ENCODE measurements at places on chromosomes 12 and 14. TPM values are rescaled to one million over a fixed set of nuclear protein-coding genes. Genes with fewer than 3 reads are reported as not detected.

GRCh38 chr12:87671757-87672156, 357.4 kb downstream of the C12orf50 start:
- no peak for DNase-seq

DNA sequence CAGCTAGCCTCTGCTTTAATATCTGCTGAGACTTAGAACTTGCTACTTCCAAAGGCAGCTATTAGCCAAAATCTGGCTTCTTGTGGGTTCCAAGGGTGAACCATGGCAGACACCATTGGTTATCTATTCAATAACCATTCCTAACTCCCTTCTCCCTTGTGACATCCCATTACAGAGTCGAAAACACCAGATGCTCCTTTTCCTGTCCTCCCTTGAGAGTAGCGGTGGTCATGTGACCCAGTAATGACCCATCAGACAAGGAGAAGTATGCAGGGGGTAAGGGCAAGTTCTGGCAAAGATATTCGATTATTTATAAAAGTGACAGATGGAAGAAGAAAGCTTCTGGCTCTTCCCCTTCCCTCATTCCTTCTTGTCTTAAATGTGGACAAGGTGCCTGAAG, 20.1 kb downstream of the TGFB3 start:
- no peak for DNase-seq

SLC39A5 gene
- not detected for total RNA-seq

DNA sequence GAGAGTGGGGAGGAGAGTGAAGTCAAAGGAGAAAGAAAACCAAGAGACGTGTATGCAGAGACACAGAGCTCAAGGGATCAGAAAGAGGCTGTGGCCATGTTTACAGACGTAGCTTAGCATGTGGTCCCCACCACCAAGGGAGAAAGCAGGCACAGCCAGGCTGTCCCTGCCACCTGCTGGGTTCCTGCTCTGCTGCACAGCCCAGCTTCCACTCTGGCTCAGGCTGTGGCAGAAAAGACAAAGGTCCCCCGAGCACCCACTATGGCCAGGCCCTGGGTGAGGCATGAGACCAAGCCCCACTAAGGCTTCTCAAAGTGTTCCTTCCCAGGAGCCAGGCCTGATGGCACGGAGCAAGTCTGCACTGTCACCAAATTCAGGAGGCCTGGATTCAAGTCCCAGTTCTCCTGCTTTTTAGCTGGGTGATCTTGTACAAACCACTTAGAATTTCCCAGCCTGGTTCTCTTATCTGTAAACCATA, 25.9 kb upstream of the COL2A1 start:
- no peak for DNase-seq

DNA sequence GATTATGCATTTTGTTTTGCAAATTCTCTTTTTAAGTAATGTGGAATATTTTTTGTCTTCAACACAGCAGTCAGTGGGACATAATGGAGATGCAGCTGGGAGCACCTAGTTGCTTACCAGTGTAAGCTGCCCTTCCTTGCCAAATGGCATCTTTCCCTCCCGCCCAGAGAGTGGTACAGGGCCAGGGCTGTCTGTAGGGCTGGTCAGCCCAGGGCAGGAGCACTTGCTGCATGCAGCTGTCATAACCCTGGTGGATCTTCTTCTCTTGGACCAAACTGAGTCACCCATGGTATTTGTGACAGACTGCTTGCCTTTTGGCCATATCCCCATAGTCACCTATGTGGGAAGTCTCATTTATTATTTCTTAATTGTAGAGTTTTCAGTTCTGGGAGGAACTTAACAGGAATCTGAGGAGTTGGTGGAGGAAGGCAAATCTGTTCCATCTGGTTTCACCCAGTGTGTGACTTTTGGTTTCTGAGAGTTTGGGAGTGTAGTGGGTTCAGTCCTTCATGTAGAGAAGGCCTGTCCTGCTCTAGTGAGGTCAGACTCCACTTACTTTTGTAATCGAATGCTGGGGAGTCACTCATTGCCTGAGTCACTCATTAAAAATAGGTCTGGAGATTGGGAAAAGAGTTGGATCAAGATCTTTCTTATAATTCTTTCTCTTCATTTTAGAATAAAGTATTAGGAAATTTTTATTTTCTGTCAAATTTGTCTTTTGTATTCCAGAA, 62.0 kb upstream of the ASPG start:
- DNase-seq = no peak

- DNase-seq = no peak
Observed at GRCh38 chr12:42792265-42792664, 202.7 kb upstream of the PRICKLE1 start.

TSPAN8 gene
- total RNA-seq = 0.43 TPM

DNA sequence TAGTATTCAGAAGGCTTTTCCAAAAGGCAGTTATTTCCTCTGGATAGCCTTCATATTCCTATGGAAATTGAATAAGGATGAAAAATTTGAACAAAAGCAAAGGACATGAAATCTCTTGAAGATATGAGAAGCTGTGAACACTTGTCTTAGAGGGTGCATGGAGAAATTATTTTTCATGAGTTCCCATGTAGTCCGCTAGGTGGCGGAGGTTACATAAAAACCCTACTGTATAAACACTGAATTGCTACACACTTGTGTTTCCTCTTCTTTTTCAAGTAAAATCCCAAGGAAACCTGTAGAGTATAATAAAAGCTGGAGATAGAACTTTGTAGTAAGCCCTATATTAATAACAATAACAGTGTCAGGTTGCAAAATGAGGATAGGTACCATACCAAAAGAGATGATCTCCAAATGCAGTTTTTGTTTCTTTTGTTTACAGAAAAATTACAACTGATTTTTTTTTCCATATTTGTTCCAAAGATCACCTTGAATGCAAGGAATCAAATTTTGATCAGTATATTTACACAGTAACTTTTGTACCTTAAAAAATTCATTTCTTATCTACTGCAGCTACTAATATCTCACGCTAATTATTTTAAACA, 37.8 kb upstream of the OR4E1 start:
- peak; percentile 49 for DNase-seq

GRCh38 chr12:22266101-22266500, 68.4 kb downstream of the ST8SIA1 start:
- no peak for DNase-seq

DNA sequence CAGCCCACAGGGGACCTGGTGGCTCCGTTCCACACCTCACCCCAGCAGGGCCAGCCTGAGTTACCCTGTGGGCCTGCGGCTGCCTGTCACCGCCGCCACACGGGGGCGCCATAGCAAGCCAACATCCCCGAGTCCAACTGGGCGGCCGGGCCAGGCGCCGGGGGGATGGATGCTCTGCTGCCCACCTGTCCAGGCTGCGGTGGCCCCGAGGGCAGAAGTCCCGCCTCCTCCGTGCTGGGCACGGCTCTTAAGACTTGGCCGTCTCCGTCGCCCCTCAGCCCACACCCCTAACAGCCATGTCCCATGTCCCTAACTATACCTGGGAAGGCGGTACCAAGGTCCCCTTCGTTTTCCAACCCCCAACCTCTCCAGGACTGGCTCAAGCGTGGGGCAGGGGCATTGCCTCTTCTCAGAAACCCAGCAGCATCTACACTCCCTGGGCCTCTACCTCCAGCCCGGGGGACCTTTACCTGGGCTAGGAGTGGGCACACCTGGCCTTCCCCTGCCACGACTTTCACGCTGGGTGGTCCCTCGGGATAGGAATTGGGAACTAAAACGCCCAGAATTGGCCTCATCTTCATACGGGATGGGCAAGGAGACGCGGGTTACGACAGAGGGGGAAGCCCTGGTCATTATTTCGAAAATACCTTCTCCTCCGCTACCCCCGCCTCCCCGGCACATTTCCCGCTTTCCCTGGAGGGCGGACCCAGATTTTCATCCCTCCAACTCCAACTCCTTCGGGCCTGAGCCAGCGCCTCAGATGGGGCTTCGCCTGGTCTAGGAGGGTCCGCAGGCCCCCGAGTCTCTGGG, 1.1 kb upstream of the CYP46A1 start:
- peak; percentile 62 for DNase-seq

PACS2 gene
- 35.0 TPM for total RNA-seq

DNA sequence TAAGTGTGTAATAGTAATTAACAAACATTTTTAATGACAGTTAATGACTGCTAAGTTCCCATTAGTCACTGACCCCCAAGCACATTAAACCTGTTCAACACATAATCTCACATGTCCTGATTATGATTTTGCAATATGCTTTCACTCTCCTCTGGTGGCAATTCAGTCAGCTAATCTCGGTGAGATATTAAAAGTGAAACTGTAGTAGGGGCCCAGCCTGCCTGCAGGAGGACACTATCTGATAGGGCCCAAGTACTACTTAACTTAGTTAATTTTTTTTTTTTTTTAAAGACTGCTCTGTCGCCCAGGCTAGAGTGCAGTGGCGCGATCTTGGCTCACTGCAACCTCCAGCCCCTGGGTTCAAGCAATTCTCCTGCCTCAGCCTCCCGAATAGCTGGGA, 48.8 kb downstream of the CIT start:
- no peak for DNase-seq

MLXIP gene
- total RNA-seq = 16.4 TPM

GRCh38 chr14:85934886-85935254, 404.9 kb downstream of the FLRT2 start:
- peak; percentile 3 for DNase-seq

DNA sequence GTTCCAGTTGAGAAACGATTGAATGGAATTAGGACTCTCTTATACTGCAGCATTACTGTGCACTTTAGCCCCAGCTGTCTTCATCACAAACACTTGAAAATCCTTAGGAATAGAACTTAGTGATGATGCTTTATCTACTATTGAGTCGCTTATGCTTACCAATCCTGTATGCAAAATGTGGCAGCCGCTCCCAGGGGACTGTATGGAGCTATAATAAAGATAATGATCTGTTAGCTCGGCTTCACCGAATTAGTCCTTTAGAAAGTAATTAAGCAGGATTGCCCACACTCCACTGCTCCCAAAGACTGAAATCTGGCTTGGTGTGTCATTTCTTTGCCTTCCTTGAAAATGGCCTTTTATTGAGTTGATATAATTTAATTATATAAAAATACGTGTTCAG, 10.6 kb downstream of the EML1 start:
- no peak for DNase-seq

DNA sequence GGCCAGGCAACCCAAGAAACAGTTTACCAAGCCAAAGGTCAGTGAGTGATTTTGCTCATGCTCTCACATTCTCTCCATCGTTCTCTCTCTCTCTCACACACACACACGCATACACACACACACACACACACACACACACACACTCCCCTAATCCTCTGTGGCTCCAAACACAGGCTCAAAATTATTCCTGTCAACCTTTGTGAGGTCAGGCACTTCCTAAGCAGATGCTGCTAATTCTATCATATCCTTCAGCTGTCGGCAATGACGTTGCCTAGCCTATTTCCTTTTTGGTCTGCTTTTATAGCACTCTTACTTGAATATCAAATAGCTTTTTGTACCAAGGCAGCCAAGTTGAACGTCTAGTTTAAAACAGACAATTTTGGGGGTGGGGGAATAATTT, 98.9 kb upstream of the EGLN3 start:
- DNase-seq = no peak

DNA sequence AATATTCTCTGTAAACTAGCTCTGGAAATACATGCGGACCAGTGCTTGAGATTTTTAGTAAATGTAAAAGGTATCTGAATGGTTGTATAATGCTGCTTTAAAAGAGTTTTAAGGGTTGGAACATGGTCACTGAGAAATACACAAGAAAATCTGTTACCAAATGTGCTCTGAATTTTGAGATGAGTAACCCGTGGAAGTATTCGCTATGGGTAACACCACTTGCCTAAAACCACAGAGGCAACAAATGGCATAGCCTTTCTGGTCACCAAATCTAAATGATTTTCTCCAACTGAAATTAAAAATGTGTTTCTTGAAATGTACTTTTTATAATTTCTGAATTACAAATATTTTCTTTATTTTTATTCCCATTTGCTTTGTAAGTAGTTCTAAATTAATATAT, 745.7 kb downstream of the DIO2 start:
- DNase-seq = no peak

DNA sequence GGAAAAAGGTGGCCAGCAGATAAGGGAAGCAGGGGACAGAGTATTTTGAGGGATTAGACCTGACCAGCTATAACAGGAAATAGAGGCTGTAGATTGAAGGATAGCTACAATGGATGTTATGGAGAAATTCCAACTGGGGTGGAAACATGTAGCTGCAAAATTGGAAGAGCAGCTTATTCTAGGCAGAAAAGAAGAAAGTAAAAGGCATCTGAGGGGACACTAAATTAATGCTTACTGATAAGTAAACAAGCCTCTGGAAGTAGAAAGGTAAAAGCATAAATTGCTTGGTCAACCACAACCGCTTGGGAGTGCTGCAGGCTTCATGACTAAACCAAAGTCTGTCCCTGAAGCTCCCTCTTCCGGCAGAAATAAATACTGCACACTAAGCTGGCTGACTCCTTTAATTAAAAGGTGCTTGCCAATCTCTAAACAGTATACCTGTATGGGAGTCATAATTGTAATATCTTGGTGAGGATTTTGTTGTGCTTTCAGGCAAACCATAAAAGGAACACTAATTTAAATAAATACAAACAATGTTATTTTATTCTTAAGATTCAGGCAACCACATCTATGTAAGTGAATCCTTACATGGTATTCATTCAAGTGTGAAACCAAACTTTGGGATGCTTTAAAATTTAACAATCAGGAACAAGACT, 7.7 kb downstream of the UBC start:
- DNase-seq = peak; percentile 93

DNA sequence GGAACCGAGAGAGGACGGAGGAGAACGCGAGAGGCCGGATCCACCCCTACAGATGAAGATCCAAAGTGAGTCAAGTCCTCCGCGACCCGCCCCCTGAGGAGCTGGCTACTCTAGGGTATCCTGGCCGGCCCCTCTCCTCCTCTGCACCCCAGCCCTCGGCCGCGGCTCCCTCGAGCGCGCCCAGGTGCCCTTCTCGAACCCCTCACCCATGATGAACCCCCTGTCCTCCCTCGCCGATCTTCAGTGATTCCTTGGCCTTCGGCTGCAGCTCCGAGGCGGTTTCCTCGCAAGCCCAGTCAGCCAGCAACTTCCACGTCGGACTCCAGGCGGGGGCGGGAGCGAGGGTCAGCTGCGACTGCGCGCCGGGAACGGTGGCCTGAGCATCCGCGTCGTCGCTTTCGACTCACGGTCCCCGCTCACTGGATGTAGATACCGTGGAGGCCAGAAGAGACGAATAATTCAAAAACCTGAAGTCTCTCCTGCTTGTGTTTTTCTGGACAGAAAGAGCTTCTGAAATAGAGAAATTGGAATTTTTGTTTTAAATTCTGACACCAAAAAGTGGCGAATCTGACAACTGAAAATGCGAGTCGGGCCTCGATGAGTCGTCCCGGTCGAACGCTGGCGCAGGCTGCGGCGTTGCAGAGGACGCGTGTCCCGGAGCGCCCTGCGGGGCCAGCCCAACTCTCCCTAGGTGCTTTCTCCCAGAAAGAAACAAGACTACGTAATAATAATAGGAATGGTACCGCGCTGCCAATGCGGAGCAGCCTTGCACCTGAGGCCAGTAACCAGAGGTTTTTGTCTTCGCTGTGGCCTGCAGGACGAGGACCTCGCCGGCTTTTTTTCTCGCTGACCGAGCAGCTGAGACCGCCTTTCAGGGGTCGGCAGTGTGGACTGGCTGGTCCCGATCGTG, at the start of gene ARL1:
TSS of gene ARL1 (minus strand) at position 337 of the 910 bp plus-strand sequence. CDS start at position 210, 127 bp downstream.
- peak; percentile 91 for DNase-seq

DNA sequence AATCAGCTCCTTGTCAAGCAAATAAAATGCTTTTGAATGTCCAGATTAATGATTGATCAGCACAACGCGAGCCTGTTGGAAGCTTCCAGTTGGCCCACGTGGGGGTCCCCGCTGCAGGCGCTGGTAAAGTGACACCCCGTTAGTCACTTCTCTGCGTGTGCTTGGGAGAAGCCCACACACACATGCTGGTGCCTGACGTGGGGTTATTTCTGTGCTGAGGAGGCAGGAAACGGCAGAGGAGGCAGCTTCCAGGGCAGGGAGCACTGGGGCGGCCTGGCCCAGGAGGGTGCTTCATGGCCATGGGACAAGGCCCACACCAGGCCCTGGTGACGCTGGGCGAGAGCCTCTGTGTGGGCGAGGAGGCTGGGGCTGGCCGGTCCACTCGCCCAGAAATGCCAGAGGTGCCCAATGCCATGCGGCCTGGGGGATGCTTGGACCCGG, 101.5 kb downstream of the KIF26A start:
- DNase-seq = no peak
